Retina (tissue), 1 donor: ENCODE measurements at places on chromosomes 12 and 14.

GRCh38 chr14:78446807-78447206, 276.6 kb downstream of the NRXN3 start:
- no peak for DNase-seq

- DNase-seq, result peak; percentile 84
These were observed 5.3 kb downstream of the PHB2 start for GRCh38 chr12:6965026-6965661.

- no peak for DNase-seq
These were observed 28.8 kb upstream of the C2CD5 start for GRCh38 chr12:22573181-22573580.

- DNase-seq, result no peak
These were observed 218.6 kb upstream of the SYT1 start for GRCh38 chr12:78645956-78646355.

GRCh38 chr14:101027291-101027690, 123.8 kb upstream of the RTL1 start:
- DNase-seq, result no peak

- no peak for DNase-seq
These were observed 204.3 kb downstream of the KIF26A start for GRCh38 chr14:104342435-104343293.

- no peak for DNase-seq
These were observed 20.6 kb downstream of the SGPP1 start for GRCh38 chr14:63707216-63707615.

GRCh38 chr14:68662392-68662791, 130.5 kb downstream of the ZFP36L1 start:
- no peak for DNase-seq

GRCh38 chr12:88206601-88207000, 64.5 kb downstream of the TMTC3 start:
- DNase-seq, result no peak

DNA sequence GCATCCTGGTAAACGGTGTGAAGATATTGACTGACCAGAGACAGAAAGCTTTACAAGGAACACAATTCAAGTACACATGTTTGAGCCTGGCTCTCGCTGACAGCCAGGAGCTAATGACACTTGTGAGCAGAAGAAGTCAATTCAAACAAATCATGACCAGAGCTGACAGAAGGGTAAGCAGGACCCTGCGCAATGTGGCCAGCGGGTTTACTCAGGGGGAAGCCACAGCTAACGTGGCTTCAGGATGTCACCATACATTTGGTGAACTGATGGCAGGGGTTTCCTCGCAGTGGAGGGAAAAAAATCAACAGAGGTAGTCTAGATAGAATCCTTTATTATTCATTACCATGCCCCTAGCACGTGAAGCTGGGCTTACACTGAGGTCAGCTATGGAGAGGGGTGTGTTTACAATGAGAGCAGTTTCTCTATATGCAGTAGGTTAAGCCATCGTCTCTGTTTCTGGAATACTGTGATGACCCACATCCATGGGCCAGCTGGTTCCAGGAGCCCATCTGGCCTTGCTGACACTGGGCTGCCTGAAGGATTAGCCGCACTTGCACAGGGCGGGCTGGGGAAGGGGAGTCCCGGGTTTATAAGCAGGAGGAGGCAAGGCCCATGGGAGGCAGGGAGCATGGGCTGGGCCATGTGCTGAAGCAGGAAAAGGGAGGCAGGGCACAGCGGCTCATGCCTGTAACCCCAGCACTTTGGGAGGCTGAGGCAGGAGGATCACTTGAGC, 198.2 kb upstream of the PRMT8 start:
- DNase-seq, result no peak

DNA sequence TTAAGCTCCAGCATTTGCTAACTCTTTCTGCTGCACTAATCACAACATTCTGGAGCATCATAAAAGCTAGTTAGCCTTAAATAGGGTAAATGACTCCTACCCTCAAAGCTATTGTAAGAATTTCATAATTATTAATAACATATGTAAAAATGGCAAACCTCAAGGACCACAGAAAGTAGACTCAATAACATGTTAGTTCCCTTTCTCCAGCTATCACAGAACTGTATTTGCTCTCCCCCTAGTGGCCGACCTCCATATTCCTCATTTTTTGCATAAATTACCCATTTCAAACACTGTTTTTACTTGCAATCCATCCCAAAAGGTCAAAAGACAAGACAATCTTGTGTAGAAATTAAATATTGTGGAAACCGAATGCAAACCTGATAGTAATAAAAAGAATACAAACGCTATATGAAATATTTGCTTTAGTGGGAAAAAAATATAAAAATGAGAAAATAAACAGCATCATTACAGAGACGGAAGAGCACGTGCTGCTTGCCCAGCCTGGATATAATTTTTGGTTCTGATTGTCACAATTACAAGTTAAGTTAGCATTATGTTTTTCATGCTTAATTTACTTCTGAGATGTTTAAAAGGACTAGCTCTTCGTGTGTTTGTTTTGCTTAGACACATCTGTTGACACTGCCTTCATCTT, 97.9 kb downstream of the RERGL start:
- peak; percentile 32 for DNase-seq

GRCh38 chr14:23121361-23121771, 2.3 kb upstream of the CEBPE start:
- DNase-seq, result no peak

DNA sequence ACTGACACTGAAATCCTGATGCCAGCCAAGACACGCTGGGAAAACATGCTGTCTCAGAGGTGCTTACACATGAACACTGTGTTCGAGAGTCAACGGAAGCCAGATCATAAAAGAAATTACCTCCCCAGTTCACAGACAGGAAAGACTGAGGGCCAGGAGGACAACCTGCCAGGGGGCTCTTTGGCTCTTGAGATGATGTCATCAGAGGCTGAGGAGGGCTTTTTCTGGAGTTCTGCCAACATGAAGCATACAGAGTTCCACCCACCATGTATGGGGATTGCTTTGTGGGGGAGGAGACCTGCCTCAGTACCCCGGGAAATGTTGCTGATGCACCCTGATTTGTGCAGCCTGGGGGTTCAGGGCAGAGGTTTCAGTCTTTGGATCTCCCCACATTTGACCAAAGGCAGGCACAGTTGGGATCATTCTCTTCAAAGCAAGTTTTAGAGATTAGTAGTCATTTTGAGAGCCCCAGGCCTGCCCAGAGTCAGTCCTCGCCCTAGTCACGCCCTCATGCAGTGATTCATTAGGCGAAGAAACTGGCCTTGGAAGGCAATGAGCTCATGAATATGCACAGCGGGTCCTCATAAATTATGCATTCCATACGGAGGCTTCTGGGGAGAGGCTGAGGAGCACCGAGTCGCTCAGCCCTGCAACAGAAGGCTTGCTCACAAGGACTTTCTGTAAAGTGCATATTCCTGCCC, 34.9 kb upstream of the EML1 start:
- no peak for DNase-seq

- no peak for DNase-seq
These were observed 25.6 kb downstream of the ELK3 start for GRCh38 chr12:96219700-96220206.

- no peak for DNase-seq
These were observed 16.3 kb upstream of the SLCO1A2 start for GRCh38 chr12:21350975-21351374.

- no peak for DNase-seq
These were observed 253.7 kb downstream of the MSRB3 start for GRCh38 chr12:65532162-65532561.

GRCh38 chr14:104881369-104881979, 16.4 kb downstream of the CEP170B start:
- DNase-seq, result peak; percentile 52

DNA sequence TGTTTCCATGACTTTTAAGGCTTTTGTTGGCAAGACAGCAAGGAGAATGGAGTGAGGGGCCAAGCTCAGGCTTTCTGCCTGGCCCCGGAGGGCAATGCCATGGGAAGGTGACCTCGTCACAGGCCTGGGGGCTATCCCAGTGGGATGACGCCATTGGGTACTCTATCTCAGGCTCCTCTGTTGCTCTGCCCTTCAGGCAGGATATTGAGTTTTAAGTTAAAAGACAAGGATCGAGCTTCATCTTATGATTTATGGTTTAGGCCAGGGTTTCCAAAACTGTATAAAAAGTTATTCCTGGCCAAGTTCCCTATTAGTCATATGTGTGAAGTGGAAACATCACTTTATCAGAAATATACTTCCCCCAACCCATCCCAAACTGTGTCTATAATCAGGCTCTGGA, 127.7 kb downstream of the ZFP36L1 start:
- no peak for DNase-seq

DNA sequence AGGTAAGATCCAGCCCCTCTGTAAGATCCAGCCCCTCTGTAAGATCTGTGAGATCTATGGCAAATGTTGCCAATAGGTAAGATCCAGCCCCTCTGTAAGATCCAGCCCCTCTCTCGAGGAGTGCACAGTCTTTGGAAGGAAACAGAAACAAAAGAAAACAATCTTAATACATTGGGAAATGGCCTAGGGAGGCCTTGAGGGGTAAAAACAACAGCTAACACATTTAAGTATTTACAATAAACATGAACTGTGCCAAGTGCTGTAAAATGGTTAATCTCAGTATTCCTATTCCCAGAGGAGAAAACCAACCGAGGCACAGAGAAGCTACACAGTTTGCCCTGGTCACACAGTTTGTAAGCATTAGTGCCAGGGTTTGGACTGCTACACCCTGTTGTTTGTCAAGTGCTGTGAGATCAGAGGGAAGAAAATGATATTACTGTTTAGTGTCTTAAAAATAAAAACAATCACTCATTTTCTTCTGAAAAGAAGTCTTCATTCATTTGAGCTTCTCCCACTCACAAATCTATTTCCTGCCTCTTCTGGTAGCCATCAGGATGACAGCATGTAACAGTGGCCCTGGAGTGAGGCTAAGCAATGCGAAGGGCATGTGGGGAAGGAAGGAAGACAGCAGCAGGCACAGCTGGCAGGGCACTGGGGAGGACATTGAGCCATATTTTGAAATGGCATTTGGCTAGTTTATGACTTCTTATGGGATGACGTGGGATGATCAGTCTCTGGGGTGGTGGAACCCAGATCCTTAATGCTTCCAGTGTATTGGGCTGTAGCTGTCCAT, 118.7 kb upstream of the PTPRQ start:
- no peak for DNase-seq

- no peak for DNase-seq
These were observed 51.3 kb downstream of the ZNF664 start for GRCh38 chr12:124024263-124024678.

DNA sequence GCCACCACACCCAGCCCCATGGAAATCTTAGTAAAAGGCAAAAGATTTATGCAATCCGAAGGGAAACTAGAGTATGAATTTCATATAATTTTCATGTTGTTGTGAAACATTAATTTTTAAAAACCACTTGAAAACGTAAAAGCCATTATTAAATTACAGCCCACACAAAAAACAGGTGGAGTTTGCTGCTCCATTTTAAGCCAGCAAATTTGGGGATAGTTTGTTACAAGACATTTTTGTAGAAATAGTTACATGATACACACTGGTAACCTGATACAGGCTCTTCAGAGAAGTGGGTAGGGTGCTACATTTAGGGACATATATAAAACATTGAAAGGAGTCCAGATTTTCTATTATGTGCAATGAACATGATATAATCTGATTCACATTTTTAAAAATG, 17.6 kb downstream of the GNPTAB start:
- no peak for DNase-seq

DNA sequence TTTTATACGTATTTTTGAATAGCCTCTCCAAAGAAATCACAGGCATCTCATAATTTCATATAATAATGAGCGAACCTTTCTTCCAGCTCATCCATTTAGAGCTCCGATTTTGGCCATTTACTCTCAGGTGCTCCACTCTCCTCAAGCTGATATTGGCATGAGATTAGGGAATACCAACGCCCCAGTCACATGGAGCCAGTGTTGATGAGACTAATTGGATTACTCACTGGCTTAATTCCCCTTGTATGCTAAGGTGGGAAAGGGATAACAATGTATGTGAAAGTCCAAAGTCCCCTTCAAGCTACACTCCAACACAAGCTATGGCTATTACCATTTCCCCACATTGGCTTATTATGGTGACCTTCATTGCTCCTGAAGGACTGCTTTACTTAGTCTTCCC, 76.6 kb upstream of the NAV3 start:
- no peak for DNase-seq

DNA sequence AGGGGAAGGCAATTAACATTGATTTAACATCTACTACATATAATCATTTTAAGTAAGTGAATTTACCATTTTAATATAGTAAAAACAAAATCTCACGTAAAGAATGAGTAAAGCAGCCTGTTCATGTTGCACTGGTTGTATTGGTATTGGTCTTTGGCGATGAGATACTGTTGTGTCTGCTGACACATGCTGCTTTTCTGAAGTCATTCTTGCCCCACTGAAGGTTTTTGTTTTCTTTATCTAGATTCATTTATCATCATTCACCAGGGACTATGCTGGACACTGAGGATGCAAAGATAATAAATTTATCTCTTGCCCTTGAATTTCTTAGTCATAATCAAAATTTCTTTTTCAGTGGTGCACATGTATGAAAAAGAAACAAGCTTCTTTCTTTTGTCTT, 246.2 kb upstream of the NPAS3 start:
- DNase-seq, result no peak

DNA sequence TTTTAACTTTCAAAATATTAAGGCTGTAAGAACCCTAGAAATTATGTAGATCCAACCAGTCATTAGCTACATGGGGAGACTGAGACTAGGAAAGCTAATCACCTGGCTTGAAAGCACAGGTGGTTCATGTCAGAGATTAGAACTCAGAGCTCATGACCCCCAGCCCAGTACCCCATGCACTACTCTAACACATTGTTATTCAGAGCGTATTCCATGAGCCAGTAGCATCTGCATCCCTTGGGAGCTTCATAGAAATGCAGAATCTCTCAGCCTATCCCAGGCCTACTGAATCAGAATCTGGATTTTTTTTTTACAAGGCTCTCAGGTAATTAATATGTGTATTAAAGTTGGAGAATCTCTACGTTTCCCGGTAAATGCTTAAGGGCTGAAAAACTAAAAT, 161.7 kb downstream of the BTG1 start:
- DNase-seq, result no peak

- no peak for DNase-seq
These were observed 471.4 kb downstream of the ETNK1 start for GRCh38 chr12:23096321-23096720.

DNA sequence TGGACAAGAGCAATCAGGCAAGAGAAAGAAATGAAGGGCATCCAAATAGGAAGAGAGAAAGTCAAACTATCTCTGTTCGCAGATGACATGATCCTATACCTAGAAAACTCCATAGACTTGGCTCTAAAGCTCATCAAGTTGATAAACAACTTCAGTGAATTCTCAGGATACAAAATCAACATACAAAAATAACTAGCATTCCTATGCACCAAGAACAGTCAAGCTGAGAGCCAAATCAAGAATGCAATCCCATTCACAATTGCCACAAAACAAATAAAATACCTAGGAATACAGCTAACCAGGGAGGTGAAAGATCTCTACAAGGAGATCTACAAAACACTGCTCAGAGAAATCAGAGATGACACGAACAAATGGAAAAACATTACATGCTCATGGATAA, 417.5 kb upstream of the ATP2B1 start:
- DNase-seq, result no peak
